Activated CD8-positive, alpha-beta memory T cell treated with anti-CD3 and anti-CD28 coated beads for 48 hours (primary cell): ENCODE measurements at places on chromosomes 2 and 18.

- no peak for DNase-seq
These were observed 52.7 kb downstream of the FAM171B start for GRCh38 chr2:186746584-186746983.

GRCh38 chr2:100721693-100722092 is 98.2 kb upstream of the NPAS2 start:
- no peak for DNase-seq

GRCh38 chr2:82395531-82395930 is 2063.5 kb downstream of the SUCLG1 start:
- no peak for DNase-seq

DNA sequence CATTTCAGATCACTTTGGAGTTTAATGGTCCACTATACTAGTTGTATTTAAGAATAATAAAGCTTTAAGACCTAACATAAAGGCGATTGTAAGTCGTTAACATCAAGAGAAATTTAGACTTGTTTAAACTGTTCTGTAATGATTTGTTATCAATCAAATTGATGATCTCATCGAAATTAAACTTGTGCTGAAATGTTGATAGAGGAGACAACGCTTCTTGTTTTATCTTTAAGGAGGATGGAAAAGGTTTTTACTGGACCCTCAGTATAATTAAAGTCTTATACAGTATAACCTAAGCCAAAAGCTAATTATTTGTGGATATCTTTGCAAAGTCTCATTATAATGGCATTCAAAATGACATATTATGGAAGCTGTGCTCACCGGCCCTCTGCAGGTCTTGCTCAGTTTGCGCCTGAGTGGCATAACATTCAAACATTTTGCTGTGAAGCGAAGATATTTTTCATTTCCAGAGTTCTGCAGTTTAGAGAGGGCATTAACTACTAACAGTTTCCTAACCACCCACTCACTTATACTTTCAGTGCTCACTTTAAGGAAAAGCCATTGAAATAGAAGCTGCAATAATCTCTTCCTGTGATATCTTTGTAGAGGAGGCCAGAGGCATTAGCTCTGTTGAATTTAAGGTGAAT is 1.4 kb upstream of the SERTAD2 start:
- no peak for DNase-seq

DNA sequence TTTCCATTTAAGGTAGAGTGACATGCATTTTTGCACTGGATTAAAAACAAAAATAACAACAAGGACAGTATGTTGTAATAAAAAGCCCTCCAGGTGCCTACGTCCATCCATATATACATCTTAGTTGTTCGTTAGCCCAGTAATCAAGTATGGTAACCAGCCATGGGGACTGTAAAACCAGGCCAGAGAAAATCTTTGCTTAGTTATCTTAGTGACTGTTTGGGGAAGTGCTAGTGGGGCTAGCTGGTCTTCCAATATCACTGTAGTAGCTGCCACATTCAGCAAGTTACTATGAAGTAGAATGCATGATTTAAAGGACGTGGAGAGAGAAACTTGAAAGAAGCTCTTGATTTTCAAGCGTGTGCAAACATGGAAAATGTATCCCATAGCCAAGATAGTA is 95.9 kb upstream of the STON1 start:
- DNase-seq = no peak

GRCh38 chr2:24343225-24343882 is 17.0 kb downstream of the ITSN2 start:
- DNase-seq = no peak
